Tibial artery (tissue), 4 donors: ENCODE measurements at places on chromosomes 13 and 19.
A peak's percentile ranks its signal among the peaks of the same experiment; 100 is the strongest.

DNA sequence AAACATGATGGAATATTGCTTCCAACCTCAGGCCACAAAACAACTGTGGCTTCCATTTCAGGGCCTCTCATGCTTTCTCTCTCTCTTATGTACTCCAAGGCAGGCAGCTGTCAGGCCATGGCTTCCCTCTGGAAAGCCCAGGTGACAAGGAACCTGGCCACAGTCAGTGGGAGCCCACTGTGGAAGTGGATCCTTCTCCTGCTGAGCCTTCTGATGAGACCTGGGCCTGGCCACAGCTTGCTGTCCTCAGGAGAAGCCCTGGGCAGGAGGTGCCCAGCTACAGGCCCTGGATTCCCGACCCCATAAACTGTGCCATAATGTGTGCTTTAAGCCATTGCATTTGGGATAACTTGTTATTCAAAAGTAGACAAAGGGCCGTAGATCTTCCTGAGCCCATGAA, 71.2 kb downstream of the SPACA7 start:
- no peak for DNase-seq

DNA sequence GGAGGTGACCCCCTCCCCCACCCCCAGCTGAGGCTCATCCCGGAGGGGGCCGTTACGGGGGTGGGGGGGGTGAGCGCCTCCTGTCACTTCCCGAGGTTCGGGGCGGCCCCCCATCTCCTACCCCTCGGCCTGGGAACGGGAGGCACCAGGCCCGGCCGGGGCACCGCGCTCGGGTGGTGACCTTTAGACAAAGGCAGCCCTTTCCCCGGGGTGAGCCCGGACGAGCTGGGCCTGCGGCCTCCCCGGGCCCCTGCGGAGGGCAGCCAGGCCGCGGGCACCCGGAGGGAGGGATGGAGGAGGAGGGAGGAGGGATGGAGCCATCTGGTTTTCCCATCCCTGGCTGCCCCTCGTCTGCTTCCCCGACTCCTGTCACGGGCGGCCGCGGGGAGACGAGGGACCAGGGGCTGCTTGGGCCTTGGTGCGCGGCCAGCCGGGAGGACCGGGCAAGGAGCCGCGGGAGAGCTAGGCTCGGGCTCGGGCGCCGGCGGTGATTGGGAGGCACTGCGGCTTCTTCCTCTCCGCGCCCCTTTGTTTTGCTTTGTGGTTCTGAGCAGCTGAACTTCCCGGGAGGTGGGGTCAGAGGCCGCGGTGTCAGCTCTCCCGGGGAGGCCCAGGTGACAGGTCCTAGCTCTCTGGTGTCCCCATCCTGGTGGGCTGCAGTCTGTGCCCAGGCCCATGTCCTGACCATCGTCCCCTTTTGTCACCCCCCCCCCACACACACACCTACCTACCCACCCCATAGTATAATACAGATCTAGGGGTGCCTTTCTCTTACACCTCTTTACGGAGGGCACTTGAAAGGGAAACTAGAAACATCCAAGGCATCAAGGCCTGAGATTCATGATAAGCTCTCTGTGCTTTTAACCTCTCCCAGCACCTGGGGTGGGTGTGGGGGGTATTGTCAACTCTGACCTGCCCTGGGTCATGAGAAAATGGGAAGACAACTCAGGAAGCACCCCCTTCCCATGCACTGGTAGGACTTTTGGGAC, 1.3 kb downstream of the BICRA start:
- peak; percentile 41 for DNase-seq

- DNase-seq = no peak
Measured at GRCh38 chr19:920051-920864, 3.1 kb downstream of the KISS1R start.

GRCh38 chr19:2573916-2574315, 98.0 kb downstream of the GADD45B start:
- DNase-seq = peak; percentile 14

GRCh38 chr19:3867971-3868769, 668 bp downstream of the ZFR2 start:
- DNase-seq = no peak

DNA sequence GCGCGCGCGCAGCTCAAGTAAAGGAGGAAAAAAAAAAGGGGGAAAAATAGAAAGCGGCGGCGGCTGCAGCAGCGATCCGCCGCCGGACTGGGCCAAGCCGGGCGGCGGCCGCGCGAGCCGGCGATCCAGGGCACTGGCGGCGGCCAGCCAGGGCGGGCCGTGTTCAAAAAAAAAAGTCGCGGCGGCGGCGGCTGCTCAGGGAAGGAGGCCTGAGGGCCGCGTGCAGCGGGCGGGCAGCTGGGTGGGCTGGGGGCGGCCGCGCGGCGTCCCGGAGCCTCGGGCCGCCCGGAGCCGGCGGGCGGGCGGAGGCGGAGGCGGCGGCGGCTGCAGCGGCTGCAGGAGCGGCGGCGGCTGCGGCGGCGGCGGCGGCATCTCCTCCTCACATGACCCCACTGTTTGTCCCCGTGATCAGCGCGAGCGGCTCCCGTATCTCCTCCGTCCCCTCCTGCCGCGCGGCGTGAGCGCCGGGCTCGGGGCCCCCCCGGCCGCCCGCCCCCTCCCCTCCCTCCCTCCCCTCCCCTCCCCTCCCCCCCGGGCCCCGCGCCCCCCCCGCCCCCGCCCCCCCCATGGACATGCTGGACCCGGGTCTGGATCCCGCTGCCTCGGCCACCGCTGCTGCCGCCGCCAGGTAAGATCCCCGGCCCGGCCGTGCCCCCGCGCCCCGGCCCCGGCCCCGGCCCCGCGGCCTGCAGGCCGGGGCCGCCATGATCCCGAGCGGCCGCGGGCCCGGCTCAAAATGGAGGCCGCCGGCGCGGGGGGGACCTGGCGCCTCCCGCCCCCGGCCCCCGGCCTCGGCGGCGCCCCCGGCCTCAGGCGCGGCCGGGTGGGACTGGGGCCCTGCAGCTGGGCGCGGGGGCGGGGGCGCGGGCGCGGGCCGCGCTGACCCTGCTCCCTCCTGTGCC, at the start of gene USF2:
TSS of gene USF2 (plus strand) at position 427 of the 902 bp plus-strand sequence. CDS start at position 567, 140 bp downstream.
- peak; percentile 69 for DNase-seq

DNA sequence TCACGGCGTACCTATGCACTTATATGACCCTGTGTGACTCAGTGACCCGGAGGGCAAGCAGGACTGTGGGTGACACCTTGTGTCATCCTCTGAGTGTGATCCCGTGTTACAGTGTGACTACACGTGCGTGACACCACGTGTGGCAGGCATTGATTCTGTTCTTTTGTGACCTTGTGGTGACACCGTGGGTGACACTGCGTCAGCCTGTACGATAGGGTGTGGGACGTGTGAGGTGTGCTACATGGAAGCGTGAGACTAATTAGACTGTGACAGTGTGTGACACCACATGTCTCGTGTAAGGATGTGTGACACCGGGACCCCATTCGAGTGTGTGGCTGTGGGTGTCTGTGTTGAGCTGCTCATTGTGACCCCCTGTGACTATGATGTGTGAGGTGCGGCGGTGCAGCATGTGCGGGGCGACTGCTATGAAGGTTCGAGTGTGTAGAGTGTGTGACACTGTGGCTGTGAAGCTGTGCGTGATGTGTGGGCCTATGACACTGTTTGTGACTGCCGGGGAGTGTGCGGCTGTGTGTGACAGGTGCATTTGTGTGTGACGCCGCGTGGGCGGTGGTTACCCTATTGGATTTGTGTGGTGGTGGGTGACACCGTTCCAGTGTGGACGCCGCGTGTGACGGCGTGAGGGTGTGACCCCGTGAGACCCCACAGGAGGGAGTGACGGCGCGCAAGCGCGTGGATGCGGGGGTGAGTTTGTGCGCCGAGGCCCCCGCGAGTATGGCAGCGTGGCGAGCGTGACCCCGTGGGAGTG, 399 bp upstream of the SPTBN4 start:
- peak; percentile 72 for DNase-seq

DNA sequence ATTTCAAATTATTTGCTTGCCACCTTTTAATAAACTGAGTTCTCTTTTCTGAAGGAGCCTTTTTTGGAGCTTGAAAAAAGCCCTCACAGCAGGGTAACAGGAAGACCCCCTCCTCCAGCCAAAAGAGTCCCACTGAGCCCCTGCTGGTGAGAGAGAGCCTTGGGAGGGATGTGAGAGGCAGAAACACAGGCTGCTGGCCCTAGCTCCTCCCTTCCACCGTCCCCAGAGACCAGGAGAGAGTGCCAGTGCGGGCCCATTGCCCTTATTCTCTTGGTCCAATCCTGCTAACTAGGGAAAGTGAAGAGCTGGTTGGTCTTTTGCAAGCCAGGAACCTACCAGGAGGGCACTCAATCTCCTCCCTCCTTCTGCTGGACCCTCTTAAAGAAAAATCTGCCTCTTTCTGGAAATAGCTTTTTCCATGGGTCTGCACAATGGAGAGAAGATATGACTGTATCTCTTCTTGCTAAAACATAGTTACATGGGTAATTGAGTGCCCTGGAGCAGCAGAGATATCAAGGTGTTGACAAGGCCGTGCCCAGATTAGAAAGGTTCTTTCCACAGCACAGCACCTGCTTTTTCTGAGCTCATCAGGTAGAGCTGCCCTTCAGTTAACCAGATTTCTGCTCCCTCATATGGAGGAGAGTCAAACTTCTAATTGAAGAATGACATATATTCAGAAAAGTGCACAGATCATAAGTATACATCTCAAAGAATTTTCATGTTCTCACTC, 113.9 kb downstream of the LRCH1 start:
- no peak for DNase-seq

GRCh38 chr19:18995804-18996241, 37.5 kb downstream of the SUGP2 start:
- DNase-seq = no peak

GRCh38 chr13:59425211-59425741, 738.5 kb downstream of the DIAPH3 start:
- no peak for DNase-seq

GRCh38 chr13:22964245-22964966, 216.4 kb upstream of the SGCG start:
- DNase-seq = no peak

GRCh38 chr13:112079696-112080095, 12.7 kb downstream of the SOX1 start:
- DNase-seq = no peak

- DNase-seq = no peak
Measured at GRCh38 chr13:43874504-43875092, 4.9 kb downstream of the CCDC122 start.

- DNase-seq = no peak
Measured at GRCh38 chr19:50460161-50460765, 16.0 kb upstream of the EMC10 start.

DNA sequence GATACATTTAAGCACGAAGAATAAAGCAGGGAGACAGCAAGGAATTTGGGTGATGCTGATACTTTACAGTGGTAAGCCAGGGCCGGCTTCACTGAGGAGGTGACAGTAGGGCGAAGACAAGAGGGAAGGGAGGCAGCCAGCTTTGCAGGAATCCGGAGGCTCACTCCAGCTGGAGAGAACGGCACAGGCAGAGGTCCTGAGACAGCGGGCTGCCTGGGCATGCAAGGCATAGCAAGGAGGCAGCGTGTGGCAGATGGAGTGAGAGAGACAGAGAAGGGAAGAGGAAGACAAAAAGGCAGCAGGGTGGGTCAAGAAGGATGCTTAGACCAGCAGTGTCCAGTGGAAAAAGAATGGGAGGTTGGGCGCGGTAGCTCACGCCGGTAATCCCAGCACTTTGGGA, 83.2 kb upstream of the WASF3 start:
- no peak for DNase-seq

- no peak for DNase-seq
Measured at GRCh38 chr13:32426191-32426989, 1.5 kb downstream of the N4BP2L1 start.

- DNase-seq = no peak
Measured at GRCh38 chr19:50821248-50821612, 2.4 kb downstream of the KLK1 start.

- no peak for DNase-seq
Measured at GRCh38 chr13:51035469-51035868, 75.6 kb downstream of the C13orf42 start.

DNA sequence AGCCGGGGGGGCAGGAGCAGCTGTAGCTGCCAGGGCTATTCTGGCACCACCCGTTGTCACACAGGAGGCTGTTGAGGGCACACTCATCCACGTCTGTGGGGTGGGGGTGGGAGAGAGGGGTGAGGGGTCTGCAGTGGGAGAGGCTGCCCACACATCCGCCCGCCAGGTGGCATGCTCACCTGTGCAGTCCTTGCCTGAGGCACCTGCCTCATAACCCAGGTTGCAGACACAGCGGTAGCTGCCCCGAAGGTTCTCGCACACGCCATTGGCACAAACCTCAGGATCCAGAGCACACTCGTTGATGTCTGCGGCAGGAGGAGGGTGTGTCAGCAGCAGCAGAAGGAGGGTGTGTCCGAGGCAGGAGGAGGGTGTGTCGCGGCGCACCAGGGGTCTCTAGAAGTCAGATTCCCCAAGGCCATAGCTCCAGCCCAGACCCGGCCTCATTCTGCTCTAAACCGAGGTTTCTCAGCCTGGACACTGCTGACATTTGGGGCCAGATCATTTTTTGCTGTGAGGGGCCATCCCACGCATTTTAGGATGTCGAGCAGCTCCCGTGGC, 20.3 kb downstream of the FBN3 start:
- no peak for DNase-seq

DNA sequence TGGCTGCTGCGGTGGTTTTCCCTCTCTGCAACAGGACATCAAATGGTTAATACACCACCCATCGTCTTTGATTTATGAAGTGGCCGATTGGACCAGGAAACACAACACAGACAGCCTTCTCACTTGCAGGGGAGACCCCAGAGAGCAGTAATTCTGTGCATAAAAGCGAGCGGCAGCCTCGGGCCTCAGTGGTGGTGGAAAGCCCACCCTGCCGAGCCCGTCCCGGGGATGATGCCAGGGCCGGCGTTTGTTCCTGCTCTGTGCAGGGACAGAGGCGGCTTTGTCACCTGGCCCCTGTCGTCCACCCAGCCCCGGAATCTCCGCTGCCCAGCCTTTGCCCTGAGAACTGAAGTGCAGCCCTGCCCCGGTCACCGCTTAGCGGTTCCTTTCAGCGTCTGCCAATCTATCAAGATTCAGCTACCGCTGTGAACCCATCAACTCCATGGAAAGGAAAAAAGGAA, 184.4 kb downstream of the TSHZ3 start:
- no peak for DNase-seq

GRCh38 chr13:30873499-30873898, 32.6 kb upstream of the MEDAG start:
- no peak for DNase-seq

- no peak for DNase-seq
Measured at GRCh38 chr13:40077396-40078027, 422.1 kb downstream of the COG6 start.

DNA sequence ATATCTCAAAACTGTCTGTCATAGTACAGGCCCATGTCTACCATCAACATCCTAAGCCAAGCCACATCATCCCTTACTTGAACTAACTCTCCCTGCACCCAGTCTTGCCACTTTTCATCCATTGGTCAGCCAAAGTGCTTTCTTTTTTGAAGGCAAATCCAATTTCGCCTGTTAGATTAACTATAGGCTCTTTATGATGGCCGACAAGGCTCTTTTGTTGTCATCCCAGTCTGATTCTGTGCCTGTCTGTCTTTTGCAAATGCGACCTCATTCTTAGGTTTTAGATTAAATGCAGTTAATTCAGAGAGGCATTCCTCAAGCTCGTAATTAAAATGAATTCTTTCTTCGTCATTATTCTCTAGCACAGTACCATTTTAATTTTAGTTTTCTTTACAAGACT, 148.3 kb downstream of the HS6ST3 start:
- DNase-seq = no peak

- no peak for DNase-seq
Measured at GRCh38 chr13:61935710-61936109, 520.1 kb upstream of the PCDH20 start.

GRCh38 chr19:9835507-9835949, 410 bp downstream of the PIN1 start:
- no peak for DNase-seq
